ENCODE measurements at places on chromosomes 5 and 9. TPM values are rescaled to one million over a fixed set of nuclear protein-coding genes. Genes with fewer than 3 reads are reported as not detected.

Gene HACD4
- total RNA-seq, result 5.7 TPM

Gene PKD2L2
- not detected for total RNA-seq

Gene ACSL6
- total RNA-seq, result 0.80 TPM

Gene FOXD4
- 0.49 TPM for total RNA-seq

Gene SPZ1
- not detected for total RNA-seq

Gene DDX4
- total RNA-seq, result not detected

Gene MAN2A1
- total RNA-seq, result 83.6 TPM

Measured in endothelial cell (in vitro differentiated cells).